Omental fat pad (tissue), 4 donors: ENCODE measurements at places on chromosomes 6 and 20. TPM values are rescaled to one million over a fixed set of nuclear protein-coding genes. Genes with fewer than 3 reads are reported as not detected.
A peak's percentile ranks its signal among the peaks of the same experiment; 100 is the strongest.

DNA sequence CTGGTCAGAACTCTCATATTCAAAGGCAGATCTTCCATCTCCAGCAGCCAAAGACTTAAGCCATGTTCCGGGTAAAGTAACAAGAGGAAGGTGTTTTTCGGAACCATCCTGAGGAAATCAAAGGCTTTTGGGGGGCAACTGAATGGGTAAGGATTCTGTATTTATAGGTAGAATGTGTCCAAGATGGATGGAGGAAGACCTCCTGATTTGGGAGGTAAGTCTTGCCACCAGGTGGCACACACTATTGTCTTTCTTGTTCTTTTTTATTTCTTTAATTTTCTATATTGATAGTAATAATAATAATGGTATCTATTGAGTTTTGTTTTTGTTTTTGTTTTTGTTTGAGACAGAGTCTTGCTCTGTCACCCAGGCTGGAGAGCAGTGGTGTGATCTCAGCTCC is 53.0 kb upstream of the UBR2 start:
- no peak for DNase-seq

DNA sequence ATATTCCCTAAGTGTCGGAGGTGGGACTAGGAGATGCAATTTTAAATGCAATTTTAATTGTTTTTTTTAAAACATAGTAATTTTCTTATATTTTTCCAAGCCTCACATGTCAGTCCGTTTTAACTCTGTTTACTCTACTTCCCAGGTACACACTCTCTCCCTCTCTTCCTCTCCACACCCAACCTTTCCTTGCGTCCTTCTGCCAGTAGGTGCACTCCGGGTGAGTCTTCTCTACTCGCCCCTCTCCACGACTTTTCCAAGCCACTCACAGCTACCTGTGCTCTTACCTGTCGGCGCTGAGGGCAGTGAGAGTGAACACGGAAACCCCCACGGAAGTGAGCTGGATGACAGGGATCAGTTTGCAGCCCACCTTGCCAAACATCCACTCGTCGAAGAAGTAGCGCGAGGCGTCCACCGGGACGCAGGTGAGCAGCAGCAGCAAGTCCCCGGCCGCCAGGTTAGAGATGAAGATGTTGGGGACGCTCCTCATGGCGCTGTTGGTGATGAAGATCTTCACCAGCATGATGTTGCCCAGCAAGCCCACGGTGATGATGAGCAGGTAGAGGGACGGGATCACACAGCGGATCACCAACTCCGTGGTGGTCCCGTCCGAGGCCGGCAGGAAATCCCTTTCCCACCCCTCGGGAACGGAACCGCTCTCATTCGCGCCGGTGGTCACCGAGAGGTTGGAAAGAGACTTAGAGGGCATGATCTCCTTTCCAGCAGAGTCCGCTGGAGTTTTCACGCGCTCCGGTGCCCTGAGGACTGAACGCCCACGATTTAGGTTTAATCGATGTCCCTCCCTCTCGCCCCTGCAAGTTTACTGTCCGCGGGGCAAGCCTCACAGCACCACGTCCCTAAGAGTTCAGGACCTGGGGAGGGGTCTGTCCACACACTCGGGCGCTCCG is 44.5 kb upstream of the GJE1 start:
- no peak for DNase-seq

GRCh38 chr6:107965746-107966145 is 7.7 kb upstream of the SEC63 start:
- DNase-seq, result no peak

DNA sequence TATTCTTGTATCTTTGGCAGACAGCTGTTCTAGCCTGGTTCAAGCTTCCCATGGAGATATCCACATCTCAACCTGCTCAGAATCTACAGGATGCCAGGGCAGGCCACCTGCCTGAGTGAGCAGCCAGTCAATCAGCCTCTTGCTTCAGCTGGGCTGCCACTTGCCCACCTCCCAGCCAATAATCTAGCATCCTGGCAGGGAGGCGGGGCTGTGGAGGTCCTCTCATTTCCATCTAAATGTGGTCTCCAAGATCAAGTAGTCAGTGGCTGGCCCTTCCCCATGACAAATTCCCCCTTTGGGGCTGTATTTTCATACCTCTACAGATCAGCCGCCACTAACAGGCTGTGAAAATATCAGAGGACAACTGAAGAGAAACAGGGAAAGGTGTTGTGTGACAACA is 33.0 kb upstream of the SPDEF start:
- DNase-seq, result no peak

DNA sequence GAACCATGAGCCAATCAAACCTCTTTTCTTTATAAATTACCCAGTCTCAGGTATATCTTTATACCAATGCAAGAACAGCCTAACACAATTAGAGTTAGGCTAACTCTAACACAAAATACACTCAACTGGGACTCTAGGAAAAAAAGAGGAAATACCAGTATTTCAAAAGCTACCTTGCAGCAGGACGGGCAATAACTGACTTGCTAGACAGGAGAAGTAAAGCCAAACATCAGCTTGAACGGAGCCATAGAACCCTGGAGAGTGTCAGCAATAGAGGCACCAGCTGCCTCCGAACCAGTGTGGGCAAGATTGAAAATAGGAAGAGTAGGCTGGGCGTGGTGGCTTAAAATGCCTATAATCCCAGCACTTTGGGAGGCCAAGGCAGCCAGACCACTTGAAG is 162.0 kb upstream of the SOX4 start:
- no peak for DNase-seq

GRCh38 chr20:20237093-20237959 is 130.6 kb upstream of the INSM1 start:
- no peak for DNase-seq

DNA sequence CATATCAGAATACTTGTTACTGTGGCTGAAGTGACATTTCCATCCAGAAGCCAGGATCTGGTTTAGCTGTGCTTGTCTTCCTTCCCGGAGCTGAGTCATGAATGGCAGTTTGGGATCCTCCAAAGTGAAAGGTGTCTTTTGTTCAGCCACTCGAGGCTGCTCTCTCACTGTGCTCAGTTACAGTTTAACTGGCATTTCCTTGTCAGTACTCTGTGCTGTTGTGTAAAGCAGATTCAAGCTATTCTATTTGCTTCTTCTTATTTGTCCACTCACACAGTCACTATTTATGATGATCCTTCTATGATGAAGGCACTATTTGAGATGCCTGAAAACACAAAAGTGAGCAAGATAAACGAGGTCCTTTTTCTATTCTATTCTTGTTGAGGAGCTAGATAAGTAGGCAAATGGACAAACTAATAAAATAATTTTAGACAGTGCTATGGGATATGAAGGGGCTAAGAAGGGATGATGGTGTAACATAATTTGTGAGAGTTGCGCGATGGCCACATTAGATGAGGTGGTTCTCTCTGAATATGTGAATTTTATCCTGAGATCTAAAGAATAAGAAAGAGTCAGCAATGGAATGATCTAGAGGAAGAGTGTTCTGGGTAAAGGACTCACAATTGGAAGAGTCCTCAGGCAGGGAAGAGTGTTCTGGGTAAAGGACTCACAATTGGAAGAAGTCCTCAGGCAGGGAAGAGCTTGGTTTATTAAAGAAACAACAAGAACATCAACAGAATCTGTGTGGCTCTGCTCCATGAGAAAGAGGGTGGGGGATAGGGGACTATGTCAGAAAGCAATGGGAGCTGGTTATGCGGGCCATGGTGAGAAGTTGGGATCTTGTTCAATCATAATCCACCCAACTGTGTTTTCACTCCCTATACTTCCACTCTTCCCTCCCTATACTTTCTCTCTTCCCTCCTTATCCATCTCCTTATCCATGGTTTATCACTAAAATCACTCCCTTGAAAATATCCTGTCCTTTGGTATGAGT is 40.1 kb downstream of the CYP24A1 start:
- no peak for DNase-seq

DNA sequence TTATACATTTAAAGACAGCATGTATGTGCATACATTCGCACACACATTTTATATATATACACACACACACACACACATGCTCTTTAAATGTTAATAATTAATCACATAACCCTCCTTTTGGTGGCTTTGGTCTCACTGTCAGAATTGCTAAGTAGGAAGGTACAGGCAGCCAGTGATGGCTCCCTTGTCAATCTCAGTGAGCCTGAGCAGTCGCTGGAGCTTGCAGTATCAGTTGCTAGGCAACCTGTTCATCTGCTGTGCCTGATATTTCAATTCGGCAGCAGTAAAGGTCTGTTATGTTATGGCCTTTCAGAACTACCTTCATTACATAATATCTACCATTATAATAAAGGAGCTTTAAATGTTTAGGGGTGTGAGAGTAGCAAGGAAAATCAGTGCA is 374.3 kb downstream of the LMBRD1 start:
- DNase-seq, result no peak

- peak; percentile 36 for DNase-seq
Observed at GRCh38 chr20:49510562-49511122, 28.2 kb upstream of the KCNB1 start.

DNA sequence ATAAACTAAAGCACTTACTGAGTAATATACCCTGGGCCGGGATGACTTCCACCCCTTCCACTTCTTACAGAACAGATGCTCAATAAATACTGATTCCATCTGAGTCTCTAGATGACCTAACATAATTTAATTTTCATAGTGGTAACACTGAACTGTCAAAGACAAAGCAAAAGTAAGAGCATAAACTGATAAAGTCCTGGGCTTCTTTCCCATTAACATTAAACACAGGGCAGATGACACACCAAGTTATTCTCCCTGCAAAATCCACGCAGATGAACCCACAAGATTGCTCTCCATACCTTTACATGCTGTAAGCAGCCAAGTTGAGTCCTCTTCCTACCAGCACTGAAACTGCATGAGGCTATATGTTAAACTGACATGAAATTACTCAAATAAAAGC is 27.1 kb downstream of the AGPAT4 start:
- DNase-seq, result no peak

GRCh38 chr6:83517500-83517899 is 5.2 kb downstream of the PRSS35 start:
- no peak for DNase-seq

DNA sequence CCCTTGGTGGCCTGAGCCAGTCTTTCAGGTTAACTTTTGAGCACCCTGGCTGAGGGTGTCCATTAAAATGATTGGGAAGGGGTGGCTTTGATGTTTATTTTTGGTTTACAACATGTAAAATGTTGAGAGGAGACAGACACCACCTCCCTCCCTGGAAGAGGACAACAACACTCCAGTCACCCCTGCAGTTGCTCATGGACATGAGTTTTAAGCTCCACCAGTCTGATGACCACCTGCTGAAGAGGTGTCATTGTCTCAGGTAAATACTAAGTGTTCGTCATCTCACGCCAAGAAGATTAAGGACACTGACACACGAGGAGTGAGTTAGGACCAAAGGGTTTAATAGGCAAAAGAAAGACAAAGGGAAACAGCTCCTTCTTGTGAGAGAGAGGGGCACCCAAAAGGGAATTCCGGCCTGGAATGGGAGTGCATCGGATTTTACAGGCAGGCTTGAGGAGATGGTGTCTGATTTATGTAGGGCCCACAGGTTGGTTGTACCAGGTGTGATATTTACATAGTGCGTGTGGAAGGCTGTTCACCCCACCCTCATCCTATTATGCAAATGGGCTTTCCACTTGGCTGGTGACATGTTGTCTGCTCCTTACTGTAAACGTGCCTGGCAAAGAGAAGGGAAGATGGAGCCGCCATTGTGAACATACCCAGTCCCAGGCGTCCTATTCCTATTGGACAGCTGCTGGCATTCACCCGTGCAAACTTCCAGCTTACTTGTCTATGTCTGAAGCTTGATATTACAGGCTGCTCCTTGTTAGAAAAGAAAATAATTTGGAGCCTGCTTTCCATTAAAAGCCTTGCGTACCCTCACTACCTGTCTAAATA is 6.6 kb downstream of the HLA-B start:
- no peak for DNase-seq

- no peak for DNase-seq
Observed at GRCh38 chr6:42017021-42017643, 33.2 kb upstream of the TAF8 start.

GRCh38 chr6:158040051-158040803 is 58.6 kb downstream of the SYNJ2 start:
- DNase-seq, result no peak

DNA sequence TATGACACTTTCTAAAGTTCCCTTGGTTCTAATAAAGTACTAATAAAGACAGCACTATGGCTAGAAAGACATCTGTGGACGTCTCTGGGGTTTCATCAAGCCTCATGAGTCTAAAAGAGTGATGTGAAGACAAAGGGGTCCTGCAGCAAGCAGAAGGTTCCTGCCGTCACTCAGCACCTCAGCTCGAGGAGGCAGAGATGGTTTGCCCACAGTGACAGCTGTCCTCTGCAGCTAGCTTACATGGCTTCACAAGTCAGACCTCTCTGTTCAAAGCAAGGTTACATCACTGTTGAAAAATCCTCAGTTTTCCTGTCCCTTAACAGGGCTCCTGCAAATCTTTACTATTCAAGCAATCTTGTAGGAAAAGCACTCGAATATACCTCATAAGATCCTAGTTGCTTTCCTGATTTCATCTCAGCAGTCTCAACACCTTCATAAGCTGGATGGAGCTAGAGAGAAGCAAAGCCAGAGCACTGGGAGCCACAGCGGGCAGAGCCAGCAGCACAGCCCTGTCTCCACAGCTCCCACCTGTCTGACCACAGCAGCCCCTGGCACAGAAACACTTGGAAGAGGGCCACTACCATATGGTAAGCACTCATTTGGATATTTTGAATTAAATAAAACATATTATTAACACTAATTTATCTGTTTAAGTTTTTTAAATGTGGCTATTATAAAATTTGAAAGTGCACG is 202.3 kb downstream of the GMDS start:
- no peak for DNase-seq

GRCh38 chr20:33463332-33464101 is 20.0 kb upstream of the SNTA1 start:
- DNase-seq, result no peak

- DNase-seq, result no peak
Observed at GRCh38 chr6:7731294-7731693, 5.4 kb downstream of the BMP6 start.

DNA sequence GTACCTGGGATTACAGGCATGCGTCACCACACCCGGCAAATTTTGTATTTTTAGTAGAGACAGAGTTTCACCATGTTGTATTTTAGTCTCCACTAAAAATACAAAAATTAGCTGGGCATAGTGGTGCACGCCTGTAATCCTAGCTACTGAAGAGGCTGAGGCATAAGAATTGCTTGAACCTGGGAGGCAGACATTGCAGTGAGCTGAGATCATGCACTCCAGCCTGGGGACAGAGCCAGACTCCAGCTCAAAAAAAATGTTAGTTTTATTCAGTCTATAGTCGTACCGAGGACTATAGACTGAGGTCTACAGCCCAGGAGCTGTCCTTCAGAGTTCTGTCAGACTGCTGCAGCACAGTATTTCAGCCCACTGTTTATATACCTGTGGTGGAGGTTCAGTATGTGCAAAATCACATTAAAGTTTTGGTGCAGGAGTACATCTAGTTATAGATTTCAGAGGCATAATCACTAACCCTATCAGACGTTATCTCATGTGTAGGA is 3.6 kb upstream of the CASP8AP2 start:
- no peak for DNase-seq

MYCT1 gene
- total RNA-seq, result 8.4 TPM

TRIM15 gene
- not detected for total RNA-seq

SLC12A5 gene
- not detected for total RNA-seq

SERINC1 gene
- total RNA-seq, result 254 TPM

TMEM200A gene
- total RNA-seq, result 4.4 TPM

TMEM217 gene
- 4.7 TPM for total RNA-seq

HLA-DPB1 gene
- total RNA-seq, result 120 TPM

OR2J3 gene
- total RNA-seq, result not detected

ZNF391 gene
- 0.60 TPM for total RNA-seq

MRPS18A gene
- total RNA-seq, result 48.9 TPM

COL21A1 gene
- 1.2 TPM for total RNA-seq

SLC17A9 gene
- total RNA-seq, result 1.6 TPM

ANKEF1 gene
- 4.5 TPM for total RNA-seq

SLC17A3 gene
- total RNA-seq, result not detected

PRDM13 gene
- total RNA-seq, result not detected

MACROD2 gene
- total RNA-seq, result 7.9 TPM
